Fibroblast of the aortic adventitia (primary cell): ENCODE measurements at places on chromosomes 1 and 21.

- no peak for DNase-seq
These were observed 14.0 kb upstream of the BATF3 start for GRCh38 chr1:212713465-212714136.

- no peak for DNase-seq
These were observed 59.2 kb downstream of the LEPR start for GRCh38 chr1:65479554-65480204.

GRCh38 chr1:221239792-221240191 is 360.5 kb downstream of the HLX start:
- DNase-seq = no peak

GRCh38 chr1:211951856-211952255 is 83.5 kb downstream of the INTS7 start:
- peak; percentile 49 for DNase-seq

DNA sequence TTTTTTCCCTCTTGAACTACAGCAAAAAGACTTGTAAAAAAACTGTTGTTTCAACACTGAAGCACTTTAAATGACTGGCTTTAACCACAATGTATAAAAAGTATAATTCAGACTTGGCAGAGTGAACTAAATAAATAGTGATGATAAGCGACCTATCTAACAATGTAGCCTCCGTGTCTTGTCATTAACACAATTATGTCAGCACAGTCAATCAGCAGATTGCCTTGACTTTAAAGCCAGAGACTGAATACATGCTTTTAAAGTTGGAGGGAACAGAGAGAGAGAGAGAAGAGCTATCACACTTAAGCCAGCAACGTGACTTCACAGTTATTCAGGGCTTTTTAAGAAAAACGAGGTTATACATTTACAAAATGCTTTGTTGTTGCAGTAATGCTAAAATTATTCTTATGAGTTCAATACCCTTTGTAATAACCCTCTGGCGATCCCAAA is 378.1 kb downstream of the LMO4 start:
- peak; percentile 13 for DNase-seq
